Bronchial smooth muscle cell (primary cell): ENCODE measurements at places on chromosomes 1 and 21. TPM values are rescaled to one million over a fixed set of nuclear protein-coding genes. Genes with fewer than 3 reads are reported as not detected.

FCGR2B gene
- total RNA-seq, result not detected in 2 replicates

CASZ1 gene
- under 0.01 TPM in 1 of 2 replicates, not detected in the other for total RNA-seq

IRF2BP2 gene
- 50.3 and 53.9 TPM in 2 replicates for total RNA-seq

HLX gene
- total RNA-seq, result 4.7 and 6.1 TPM in 2 replicates

CD34 gene
- 0.16 and 0.34 TPM in 2 replicates for total RNA-seq

ORC1 gene
- total RNA-seq, result 0.17 and 0.95 TPM in 2 replicates

USH2A gene
- under 0.01 TPM in 1 of 2 replicates, not detected in the other for total RNA-seq

TMEM51 gene
- total RNA-seq, result 2.8 and 4.1 TPM in 2 replicates

DCDC2B gene
- total RNA-seq, result not detected in 2 replicates

SUMO3 gene
- 71.7 and 77.9 TPM in 2 replicates for total RNA-seq

RIMS3 gene
- total RNA-seq, result 0.16 and 0.17 TPM in 2 replicates

NUCKS1 gene
- 51.7 and 85.0 TPM in 2 replicates for total RNA-seq

BSND gene
- total RNA-seq, result not detected in 2 replicates

C1orf87 gene
- total RNA-seq, result not detected in 2 replicates

FAAH gene
- 1.4 and 2.0 TPM in 2 replicates for total RNA-seq

CD101 gene
- total RNA-seq, result 0.60 and 0.63 TPM in 2 replicates

NUDT17 gene
- total RNA-seq, result 1.6 and 2.4 TPM in 2 replicates

C4BPA gene
- under 0.01 TPM in 1 of 2 replicates, not detected in the other for total RNA-seq

TTC3 gene
- 162 and 289 TPM in 2 replicates for total RNA-seq

TDRD5 gene
- not detected in 2 replicates for total RNA-seq

ELF3 gene
- under 0.01 and 0.17 TPM in 2 replicates for total RNA-seq

TSSK3 gene
- total RNA-seq, result 0.63 and 0.86 TPM in 2 replicates

RC3H1 gene
- 13.9 and 15.7 TPM in 2 replicates for total RNA-seq

FCER1G gene
- total RNA-seq, result not detected in 2 replicates

ACOT11 gene
- 3.0 and 4.0 TPM in 2 replicates for total RNA-seq

TAS1R1 gene
- total RNA-seq, result 0.16 and 0.17 TPM in 2 replicates

F11R gene
- 2.2 and 2.5 TPM in 2 replicates for total RNA-seq

SLC5A9 gene
- not detected in 2 replicates for total RNA-seq

OLIG1 gene
- total RNA-seq, result not detected in 2 replicates

SLAMF9 gene
- total RNA-seq, result not detected in 2 replicates

LRRC38 gene
- total RNA-seq, result not detected in 2 replicates

PBX1 gene
- total RNA-seq, result 73.0 and 77.5 TPM in 2 replicates

VANGL2 gene
- total RNA-seq, result under 0.01 TPM in 1 of 2 replicates, not detected in the other

POGZ gene
- 11.3 and 14.3 TPM in 2 replicates for total RNA-seq

NSUN4 gene
- total RNA-seq, result 9.8 and 11.4 TPM in 2 replicates

ZMYM4 gene
- total RNA-seq, result 21.6 and 30.4 TPM in 2 replicates

ASPM gene
- 1.1 and 5.4 TPM in 2 replicates for total RNA-seq

PPP2R5A gene
- total RNA-seq, result 13.1 and 21.3 TPM in 2 replicates

DAB1 gene
- under 0.01 and 0.32 TPM in 2 replicates for total RNA-seq

CD48 gene
- total RNA-seq, result under 0.01 TPM in 1 of 2 replicates, not detected in the other

SLAMF8 gene
- total RNA-seq, result not detected in 2 replicates

KRTAP10-7 gene
- not detected in 2 replicates for total RNA-seq

PRXL2B gene
- 3.8 and 6.6 TPM in 2 replicates for total RNA-seq

BNIPL gene
- 0.16 and 0.26 TPM in 2 replicates for total RNA-seq

ZBTB8A gene
- 4.7 and 7.0 TPM in 2 replicates for total RNA-seq
